CD14-positive monocyte (primary cell): ENCODE measurements at places on chromosomes 13 and 19.

DNA sequence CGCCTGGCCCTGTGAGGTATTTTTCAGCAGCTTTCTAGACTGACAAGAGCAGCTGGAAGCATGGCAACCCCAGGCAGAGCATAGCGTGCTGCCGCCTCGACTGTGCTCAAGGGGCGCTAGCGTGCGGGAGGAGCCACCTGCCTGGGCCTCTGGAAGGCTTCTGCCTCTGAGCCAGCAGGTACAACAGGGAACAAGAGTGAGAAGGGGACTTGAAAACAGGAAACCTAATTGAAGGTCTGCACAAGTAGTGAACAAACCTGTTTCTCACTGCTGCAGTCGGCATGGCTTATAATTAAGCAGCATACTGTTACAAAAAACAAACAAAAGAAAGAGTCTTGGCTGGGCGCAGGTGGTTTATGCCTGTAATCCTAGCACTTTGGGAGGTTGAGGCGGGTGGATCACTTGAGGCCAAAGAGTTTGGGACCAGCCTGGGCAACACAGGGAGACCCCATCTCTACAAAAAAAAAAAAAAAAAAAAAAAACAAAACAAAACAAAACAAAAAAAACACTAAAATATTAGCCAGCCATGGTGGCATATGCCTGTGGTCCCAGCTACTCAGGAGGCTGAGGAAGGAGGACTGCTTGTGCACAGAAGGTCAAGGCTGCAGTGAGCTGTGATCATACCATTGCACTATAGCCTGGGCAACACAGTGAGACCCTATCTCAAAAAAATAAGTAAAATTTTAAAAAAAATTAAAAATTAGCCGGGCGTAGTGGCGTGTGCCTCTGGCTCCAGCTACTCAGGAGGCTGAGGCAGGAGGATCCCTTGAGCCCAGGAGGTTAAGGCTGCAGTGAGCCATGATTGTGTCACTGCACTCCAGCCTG, 12.6 kb upstream of the GARRE1 start:
- DNase-seq, result no peak

DNA sequence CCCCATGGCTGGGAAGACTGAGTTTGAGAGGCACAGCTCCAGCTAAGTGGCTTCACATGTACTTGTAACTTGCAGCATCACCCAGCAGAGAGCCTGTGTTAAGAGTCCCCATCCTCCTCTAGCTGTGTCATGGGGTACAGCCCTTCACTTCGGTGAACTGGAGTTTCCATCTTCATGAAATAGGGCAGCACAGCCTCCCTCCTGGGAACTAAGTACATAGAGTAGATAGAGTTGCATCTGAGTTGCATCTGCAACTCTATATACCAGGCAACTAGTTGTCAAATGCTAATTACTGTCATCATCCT, 1.2 kb downstream of the PRDX2 start:
- DNase-seq, result no peak

DNA sequence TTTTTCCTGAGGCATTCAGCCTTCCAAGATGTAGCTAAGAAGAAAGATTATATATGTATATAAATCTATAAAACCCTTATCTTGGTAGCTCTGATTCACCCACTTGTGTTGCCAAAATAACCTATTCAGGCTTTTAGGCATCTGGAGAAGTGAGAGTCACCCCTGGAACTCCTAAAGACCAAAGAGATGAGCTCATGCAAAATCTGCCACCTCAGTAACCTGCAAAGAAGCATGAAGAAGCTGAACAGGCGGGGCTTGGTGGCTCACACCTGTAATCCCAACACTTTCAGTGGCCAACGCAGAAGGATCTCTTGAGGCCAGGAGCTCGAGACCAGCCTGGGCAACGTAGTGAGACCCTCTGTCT, 393.7 kb downstream of the FOXO1 start:
- no peak for DNase-seq

DNA sequence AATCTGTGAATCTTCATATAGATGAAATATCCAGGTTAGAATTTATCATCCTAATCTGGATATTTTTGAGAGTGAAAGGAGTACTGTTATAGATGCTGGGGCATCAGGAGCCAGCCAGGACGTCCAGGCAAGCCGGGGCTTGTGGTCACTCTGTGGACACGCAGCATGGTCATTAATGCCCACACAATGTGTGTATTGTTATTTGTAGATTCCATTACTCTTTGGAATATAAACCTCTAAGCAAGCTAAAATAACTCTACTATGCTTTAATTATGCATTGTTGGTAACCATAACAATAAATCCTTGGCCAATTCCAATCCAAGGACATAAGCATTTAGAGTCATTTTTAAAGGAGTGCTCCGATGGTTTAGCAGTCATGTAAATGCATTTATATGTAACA, 137.9 kb downstream of the TM9SF2 start:
- no peak for DNase-seq

DNA sequence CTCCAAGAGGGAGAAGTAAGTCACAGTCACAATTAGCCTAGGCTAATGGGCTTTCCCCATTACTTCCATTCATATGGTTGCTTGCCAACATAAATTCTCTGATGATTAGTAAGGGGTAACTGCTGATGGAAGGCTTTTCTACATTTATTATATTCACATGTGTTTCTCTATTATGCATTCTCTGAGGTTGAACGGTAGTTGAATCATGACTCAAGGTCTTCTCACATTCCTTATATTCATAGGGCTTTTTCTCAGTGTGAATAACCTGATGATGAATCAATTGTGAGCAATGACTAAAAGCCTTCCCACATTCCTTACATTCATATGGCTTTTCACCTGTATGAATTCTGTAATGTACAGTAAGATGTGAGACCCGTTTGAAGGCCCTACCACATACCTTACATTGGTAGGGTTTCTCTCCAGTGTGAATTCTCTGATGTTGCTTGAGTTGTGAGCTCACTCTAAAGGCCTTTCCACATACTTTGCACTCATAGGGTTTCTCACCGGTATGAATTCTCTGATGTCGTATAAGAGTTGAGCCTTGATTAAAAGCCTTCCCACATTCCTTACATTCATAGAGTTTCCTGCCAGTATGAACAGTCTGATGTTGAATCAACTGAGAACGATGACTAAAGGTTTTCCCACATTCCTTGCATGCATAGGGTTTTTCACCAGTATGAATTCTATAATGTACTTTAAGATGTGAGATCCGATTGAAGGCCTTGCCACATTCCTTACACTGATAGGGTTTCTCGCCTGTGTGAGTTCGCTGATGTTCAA, 9.3 kb downstream of the ZNF582 start:
- no peak for DNase-seq

DNA sequence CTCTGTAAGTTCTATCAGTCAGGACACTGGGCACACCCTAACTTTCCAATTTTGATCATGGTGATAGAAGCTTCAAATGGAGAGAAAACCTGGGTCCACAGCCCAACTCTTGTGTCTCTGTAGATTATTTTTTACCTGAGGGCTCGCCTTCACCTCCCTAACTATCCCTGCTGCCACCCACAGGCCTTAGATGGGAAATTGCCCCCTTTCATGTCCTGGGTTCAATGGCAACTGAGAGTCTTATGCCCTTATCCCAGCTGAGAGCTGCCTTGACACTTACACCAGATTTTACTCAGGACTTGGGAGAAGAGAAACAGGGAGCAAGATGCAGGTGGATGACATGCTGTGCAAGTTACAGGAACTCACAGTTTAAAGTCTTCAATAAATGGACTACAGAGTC, 81.7 kb downstream of the RAP2A start:
- DNase-seq, result no peak

GRCh38 chr19:10189616-10190015, 5.1 kb downstream of the DNMT1 start:
- no peak for DNase-seq

- DNase-seq, result peak; percentile 82
Observed at GRCh38 chr19:7658219-7658686, 10.6 kb upstream of the RETN start.

DNA sequence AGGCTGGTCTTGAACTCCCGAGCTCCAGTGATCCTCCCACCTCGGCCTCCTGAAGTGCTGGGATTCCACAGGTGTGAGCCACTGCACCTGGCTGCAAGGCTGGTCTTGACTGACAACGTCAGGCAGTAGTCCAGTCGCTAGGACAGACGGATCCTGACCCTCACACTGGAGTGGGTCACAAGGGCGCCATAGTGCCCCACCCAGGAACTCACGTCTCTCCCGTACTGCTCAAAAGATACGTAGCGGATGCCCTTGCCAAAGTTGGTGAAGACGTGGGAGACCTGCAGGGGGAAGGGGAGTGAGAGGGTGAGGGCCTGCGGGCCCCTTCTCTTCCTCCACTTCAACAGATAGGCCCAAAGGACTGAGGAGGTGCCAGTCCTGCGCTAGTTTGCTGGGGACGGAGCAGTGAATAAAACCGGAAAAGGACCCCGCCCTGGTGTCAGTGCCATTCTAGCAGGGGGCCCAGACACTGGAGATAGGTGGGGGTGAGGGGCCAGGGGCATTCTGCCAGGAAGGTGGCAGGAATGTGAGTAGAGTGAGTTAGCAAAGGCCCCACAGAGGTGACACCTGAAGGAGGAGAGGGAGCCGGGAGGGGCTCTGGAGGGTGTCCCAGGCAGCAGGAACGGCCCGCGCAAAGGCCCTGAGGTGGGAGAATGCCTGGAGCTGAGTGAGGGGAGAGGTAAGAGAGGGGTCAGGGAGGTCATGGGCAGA, 11.9 kb downstream of the MRPS12 start:
- no peak for DNase-seq

GRCh38 chr13:100694722-100695508, 20.3 kb upstream of the TMTC4 start:
- DNase-seq, result no peak

- no peak for DNase-seq
Observed at GRCh38 chr13:61954092-61954491, 538.4 kb upstream of the PCDH20 start.

DNA sequence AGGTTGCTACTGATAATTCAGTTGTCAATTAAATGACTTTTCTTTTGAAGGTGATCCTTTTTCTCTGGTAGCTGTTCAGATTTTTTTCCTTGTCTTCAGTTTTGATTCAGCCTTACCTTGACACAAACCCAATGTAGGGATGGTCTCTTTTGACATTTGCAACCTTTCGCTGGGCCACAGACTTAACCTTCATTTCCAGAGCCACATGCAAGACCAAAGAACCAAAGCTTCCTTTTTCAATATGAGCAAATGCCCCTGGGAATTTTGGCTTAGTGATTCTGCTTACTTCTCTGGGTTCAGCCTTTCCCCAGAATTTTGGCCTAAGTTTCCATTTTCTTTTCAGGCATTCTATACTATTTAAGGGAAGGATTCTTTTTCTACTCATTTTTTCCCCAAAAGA, 19.6 kb downstream of the SIGLEC5 start:
- no peak for DNase-seq

GRCh38 chr13:52736891-52737290, 2.7 kb downstream of the CNMD start:
- no peak for DNase-seq

- no peak for DNase-seq
Observed at GRCh38 chr19:47152632-47153031, 22.0 kb downstream of the SAE1 start.

DNA sequence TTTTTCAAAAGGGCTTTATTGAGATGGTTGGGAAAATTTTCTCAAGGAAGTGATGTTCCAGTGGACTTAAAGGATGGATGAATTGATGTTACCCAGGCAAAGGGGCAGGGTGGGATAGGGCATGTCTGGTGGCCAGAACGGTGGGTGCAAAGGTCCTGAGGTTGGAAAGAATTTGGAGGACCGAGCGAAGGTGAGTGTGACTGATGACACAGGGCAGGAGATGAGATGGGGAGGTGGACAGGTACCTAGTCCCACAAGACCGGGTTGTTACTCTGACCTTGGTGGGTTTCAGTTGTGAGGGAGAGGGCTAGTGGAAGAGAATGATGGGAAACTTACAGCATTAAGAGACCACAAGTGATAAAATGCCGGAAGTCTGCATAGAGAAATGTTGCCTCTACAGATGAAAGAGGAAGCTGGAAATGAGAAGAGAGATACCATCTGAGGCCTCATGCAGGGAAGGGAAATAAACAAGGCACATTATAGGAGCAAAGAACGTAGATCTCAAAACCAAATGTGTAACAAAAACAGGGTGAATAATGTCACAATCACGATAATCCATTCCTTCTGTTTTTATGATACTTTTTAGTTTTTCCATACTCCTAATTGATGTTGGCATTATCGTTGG, 4.5 kb downstream of the ADGRE1 start:
- no peak for DNase-seq

DNA sequence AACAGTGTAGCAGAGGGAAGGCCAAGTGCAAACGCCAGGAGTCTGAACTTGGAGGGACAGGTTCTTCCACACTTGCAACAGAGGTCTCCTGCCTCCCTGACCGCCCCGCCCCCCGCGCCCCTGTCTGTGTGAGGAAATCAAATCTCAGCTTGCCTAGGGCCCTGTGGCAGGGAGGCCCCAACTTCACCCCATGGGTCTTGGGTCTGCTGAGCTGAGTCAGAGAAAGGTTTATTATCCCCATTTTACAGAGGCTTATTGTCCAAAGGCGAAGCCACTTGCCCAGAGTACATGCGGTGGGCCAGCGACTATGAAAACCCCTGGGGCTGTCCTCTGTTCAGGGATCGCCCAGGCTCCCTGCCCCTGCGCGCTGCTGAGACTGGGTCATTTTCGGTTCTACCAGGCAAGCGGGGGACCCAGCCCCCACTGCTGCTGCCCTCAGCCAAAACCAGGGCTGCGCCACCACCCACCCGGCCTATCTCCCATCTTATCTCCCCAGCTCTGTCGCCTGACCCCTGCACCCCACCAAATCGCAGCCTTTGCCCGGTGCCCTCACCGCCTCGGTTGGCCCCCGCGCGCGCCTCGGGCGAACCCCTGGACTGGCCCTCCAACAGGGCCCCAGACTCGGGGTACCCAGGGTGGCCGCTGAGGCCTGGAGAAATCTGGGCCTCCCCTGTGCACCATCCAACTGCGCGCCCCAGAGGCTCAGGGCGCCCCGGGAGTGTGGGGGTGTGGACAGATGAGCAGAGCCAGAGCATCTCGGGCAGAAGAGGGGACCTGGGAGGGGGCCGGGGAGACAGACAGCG, 850 bp upstream of the CERS4 start:
- no peak for DNase-seq

DNA sequence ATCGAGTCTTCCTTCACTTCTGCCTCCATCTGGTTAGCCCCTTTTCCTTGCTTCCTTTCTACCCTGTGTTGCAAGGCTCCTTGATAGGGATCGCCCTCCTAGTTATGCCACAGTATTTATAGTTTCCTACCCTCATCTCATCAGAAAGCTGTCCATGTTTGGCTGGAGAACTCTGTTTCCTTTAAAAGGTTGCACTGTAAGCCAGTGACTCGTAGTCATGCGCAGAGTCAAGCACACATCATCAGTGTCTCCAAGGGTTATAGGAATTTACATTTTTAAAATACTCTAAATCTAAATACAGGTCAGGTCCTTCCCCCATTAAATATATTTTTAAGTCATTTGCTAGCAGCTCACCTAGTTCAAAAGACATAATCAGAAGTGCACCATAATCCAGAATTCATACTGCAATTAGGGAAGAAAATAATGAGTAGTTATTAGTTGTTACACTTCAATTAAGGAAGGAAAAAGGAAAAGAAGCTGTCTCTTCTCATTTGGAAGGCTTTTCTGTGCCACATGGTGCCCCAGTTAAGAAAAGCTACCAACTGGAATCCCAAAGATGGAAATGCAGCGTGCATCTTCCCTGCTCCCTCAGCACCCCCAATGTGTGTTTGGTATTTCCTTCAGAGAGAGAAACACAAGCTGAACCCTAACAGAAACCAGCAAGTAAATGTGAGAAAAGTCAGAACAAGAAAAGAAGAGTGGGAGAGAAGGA, 81.0 kb downstream of the GPR12 start:
- no peak for DNase-seq
